Activated T-cell treated with anti-CD3 and anti-CD28 coated beads, Interleukin-2, amount 50 U/mL, for 48 hours (primary cell): ENCODE measurements at places on chromosomes 12 and 14.

GRCh38 chr12:87953256-87953860 lies 75.8 kb downstream of the C12orf50 start:
- DNase-seq, result no peak

DNA sequence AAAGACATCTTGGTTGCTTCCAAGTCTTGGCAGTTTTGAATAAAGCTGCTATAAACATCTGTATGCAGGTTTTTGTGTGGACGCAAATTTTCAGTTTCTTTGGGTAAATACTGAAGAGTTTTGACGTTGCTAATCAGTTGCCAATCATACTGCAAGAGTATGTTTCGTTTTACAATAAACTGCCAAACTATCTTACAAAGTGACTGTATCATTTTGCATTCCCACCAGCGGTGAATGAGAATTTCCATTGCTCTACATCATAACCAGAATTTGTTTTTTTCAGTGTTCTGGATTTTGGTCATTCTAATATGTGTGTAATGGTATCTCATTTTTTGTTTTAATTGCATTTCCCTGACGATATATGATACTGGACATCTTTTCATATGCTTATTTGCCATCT lies 190.8 kb upstream of the PARP11 start:
- DNase-seq, result no peak

GRCh38 chr12:111766608-111767361 lies at the start of gene ALDH2:
TSS of gene ALDH2 (plus strand) at chr12:111766933. CDS start at chr12:111766983, 50 bp downstream.
- DNase-seq, result peak; percentile 62

GRCh38 chr14:64880221-64881121 lies 764 bp upstream of the SPTB start:
- DNase-seq, result peak; percentile 80

DNA sequence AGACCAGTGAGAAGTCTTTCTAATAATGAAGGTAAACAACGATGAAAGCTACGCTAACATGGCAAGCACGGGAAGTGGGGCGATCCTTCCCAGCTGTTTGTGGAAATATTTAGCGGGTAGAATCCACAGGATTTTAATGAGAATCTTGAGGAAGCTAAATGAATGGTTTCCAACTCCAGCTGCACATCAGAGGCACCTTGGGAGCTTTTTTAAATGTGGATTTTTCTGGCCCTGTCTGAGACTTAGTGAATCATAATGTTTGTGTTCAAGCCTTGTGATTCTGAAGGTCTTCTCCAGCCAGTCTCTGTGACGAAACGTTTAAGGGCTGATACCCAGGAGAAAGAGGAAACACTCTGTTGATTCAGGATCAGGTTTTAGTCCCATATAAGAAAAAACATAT lies 169.8 kb downstream of the CAPZA3 start:
- DNase-seq, result no peak

DNA sequence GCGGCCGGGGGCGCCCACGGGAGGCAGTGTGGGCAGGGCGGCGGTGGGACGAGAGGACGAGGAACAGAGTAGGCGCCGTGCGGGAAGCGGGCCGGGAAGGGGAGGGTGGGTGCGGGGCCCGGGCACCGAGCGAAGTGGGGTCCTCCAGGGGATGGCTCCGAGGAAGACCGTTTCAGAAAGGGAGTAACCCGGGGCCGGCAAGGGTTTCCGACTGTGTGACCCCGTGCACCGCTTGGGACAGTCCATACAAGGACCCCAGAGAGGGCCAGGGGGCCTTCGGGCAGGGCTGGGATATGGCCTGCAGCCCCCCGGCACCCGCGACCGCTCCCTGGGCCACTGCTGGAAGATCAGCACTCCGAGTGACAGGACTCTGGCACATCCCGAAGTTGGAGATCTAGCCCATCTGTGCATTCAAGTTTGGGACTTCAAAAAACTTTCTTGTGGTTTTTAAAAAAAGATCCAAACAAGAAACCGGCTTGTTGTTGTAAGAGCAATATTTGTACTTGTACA lies 448 bp downstream of the TSPAN9 start:
- peak; percentile 24 for DNase-seq

GRCh38 chr12:65200007-65200665 lies 30.8 kb downstream of the LEMD3 start:
- DNase-seq, result no peak

GRCh38 chr12:16607906-16608775 lies 2.2 kb upstream of the LMO3 start:
- DNase-seq, result no peak

- no peak for DNase-seq
Observed at GRCh38 chr12:50127546-50127945, 15.5 kb downstream of the COX14 start.

- peak; percentile 36 for DNase-seq
Observed at GRCh38 chr12:96501133-96501761, 11.9 kb downstream of the CFAP54 start.

GRCh38 chr12:96578526-96579125 lies 89.2 kb downstream of the CFAP54 start:
- DNase-seq, result no peak

GRCh38 chr12:82040987-82041743 lies 282.0 kb upstream of the PPFIA2 start:
- no peak for DNase-seq

DNA sequence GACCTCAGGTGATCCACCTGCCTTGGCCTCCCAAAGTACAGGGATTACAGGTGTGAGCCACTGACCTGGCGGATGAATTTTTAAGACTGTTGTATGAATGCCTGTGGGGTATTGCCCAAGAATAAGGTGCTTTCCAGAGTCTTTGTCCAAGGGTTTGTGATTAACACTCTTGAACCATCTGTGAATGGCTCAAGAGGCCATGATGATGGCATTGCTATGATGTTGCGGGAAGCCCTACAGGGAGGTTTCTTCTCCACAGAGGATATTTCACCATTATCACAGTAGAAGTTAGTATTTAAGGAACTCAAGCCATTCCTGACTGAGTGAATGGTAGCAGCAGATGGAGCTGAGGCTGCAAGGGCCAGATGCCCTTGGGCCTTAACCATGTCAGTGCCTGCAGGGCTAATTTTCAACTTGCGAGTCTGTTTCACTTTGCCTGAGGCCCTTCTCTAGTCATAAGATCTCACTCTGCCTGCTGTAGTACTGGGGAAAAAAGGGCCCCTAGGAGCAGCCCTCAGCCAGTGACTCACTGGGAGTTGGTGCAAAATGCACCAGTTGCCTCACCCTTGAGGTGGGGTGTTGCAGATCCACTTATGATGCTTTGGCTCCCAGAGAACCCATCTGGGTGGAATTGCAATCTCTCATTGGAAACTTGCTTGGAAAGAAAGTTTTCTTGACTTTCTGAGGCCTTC lies 108.6 kb upstream of the FLRT2 start:
- DNase-seq, result no peak

DNA sequence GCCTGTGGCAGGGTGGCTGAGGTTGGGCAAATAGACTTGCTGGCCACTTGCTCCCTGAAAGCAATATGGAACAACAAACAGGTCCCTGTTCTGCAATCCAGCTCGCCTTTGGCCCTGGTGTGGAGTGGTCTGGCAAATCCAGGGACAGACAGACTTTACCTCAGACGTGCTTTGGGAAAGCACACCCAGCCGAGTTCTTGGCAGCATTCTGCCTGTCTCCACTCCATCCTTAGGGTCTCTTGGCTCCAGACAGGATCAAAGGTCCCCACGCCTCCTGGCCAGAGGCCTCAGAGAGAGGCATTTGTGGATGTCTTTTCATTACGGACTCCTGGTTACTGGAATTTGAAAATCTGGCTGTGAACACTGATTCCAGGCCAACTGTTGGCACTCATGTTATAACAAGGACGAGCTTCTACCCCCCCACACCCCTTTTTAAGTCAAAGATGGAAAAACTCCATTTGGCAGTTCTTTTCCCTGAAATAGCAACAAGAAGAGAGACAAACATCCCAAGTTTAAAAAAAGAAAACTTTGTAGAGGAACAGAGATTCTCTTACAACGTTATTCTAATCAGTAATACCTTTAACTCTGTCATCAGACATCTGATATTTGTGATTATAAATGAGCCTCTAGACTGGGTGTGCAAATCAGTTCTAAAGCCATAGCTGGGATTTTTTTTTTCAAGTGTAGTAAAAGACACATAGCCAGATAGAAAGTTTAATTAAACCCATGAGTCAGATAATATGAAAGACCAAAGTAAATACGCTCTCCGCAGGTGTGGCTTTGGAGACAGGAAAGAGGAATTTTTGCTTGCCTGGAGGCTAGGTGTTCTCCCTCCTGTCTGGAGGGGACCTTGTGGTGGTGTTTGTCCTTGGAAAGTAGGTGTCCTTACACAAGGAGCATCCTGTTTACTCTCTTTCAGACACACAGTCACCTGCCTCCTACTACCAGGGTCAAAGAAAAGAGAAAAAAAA lies 60.7 kb downstream of the GALNT8 start:
- no peak for DNase-seq
